ENCODE measurements at places on chromosomes 2 and 18.

DNA sequence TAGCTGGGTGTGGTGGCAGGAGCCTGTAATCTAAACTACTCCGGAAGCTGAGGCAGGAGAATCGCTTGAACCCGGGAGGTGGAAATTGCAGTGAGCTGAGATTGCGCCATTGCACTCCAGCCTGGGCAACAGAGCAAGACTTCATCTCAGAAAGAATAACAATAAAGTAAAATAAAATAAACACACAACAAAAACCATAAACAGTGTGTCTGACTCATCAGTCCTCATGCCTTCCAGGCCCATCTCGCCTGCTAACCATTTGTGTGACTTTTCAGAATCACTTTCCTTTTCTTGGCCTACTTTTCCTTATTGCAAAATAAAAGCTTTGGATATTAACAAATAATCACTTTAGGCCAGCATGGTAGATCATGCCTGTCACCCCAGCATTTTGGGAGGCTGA, 42.0 kb upstream of the ASXL2 start:
- DNase-seq: no peak

GRCh38 chr2:178331474-178332432, 119.2 kb downstream of the PRKRA start:
- DNase-seq: no peak

DNA sequence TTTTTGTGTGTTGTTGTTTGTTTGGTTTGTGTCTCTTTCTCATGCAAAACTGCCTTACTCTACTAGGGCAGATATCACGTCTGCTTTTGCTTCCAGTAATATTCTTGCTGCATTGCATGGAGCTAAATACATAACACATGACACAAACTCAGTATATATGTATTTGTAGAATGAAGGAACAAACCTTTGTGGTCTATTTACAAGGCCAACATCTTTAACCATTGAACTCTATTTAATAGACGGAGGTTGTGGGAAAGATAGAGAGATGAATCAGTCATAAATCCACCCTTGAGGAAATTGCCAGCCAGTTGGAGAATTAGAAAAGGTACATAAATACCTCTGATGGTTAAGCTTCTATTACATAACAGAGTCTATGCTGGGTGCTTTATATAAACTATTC, 26.0 kb upstream of the IL1RL1 start:
- no peak for DNase-seq

- DNase-seq: no peak
These were observed 7.3 kb upstream of the ARHGAP15 start for GRCh38 chr2:143121957-143122356.

DNA sequence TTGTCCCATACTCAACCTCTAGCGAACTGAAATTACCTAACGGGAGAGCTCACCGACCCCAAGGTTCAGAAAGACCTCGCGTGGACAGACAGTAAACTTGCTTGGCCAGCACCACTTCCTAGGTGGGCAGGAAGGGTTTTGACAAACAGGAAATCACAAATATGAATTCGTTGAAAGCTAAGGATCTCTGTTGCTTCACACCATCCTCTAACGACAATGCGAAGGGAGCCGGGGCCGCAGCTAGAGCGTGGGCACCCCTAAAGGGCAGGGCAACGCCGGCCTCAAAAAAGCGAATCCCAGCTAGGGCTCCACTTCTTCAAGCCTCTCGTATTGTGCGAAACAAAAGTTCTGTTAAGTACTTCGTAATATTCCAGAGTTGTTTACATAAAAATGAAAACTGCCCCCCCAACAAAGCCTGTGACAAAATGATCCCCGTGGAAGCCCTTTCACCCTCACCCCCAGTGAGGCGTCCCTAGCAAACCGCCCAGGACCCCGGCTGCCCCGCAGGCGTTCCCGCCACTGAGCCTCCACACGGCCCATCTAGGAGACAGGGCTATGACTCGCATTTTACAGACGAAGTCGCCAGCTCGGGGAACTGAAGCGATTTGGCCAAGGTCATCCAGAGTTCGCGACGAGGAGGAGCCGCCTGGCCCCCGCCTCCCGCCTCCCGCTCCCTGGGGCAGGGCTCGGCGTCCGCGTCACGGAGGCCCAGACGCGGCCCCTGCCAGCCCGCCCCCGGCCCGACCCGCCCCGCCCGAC, 548 bp downstream of the KANSL3 start:
- peak; percentile 73 for DNase-seq

Data from stimulated activated naive CD8-positive, alpha-beta T cell treated with anti-CD3 and anti-CD28 coated beads, Interleukin-15, amount 100 ng/mL, for 72 hours (primary cell).